ENCODE measurements at places on chromosomes 3 and 15.

- no peak for DNase-seq
Measured at GRCh38 chr3:129506231-129506742, 22.2 kb upstream of the RHO start.

DNA sequence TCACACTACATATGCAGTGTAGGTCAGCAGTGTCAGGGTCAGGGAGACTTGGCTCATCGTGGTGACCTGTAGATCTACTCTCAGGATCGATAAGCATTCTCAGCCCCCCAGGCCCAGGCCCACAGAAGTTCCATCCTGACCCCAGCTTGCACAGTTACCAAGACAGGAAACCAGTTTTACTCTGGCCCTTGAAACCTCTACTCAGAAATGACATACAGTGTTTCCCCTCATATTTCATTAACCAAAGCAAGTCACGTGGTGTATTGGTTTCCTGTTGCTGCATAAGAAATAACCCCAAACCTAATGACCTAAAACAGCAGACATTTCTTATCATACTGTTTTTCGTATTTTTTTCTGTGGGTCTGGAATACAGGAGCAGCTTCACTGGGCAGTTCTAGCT is 242.2 kb downstream of the SLCO3A1 start:
- DNase-seq = no peak

DNA sequence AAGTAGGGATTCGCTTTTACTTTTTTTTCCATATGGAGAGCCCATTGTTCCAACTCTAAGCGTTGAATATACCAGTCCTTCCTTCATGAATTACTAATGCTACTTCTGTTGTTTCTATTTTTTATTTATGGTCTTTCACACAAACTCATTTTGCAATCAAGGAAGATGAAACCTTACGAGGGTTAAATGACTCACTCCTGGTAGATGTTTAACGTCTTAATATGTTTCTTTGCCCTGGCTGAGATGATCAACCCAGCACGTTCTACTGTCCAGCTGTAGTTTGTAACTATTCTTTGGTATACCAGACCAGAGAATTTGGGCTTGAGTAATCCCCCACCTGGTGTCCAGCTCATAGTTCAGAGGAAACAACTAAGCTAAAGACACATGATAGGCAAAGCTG is 23.1 kb downstream of the CDCP1 start:
- DNase-seq = peak; percentile 79

DNA sequence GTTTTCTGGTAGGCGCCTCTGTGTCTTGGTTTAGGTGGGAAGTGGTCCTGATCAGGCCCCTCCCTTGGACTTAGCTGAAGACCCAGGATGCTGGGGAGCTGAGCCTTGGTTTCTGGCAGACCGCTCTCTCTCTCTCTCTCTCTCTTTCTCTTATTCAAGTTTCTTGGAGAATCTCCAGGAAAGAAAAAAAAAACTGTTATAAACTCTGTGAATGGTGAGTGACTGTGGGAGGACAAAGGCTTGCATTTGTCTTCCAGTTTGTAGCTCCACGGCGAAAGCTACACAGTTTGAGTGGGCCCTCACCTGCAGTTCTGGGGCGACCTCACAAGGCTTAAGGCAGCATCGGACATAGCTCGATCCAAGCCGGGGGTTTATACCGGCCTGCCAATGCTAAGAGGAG is 7.5 kb downstream of the DET1 start:
- DNase-seq = no peak

- DNase-seq = peak; percentile 73
Measured at GRCh38 chr3:56976651-56977560, 83.6 kb upstream of the SPATA12 start.

DNA sequence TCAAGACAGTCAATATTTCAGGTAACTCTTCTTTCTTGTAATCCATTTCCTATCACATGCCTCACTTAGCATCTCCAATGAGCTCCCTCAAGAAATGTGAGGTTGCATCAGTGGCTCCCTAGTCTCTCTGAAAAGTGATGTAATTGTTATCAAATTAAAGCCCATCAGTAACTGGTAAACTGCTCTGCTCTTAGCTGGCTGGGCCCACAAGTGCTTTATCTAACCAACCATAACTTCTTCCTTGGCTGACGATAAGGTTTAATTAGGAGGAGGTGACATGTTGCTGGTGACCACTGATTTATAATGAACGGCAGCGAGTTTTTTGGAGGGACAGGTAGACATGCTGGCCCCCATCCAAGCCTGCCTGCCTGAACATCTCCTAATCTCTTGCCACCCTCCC is 79.6 kb downstream of the RTP4 start:
- DNase-seq = no peak

DNA sequence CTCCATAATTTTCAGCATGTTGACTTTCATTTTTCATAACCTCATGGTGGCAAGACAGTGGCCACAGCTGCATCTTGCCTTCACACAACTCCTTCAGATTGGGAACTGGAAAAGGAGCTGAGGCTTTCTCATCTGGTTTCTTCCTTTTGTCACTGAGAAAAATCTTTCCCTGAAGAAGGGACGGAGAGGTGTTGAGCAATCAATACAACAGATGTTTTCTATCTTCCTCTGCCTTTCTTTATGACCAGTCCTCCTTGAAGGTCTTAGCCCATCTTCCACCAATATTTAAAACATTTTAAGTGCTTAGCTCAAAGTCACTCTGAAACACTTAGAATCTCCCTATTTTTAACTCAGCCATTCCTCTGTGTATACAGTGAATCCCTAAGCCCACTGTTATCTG is 11.9 kb downstream of the ZNF660 start:
- no peak for DNase-seq

GRCh38 chr3:35779611-35780010 is 140.3 kb downstream of the ARPP21 start:
- no peak for DNase-seq

All from fibroblast of skin of right biceps (primary cell).